Type B pancreatic cell (in vitro differentiated cells): ENCODE measurements at places on chromosomes 4 and X. TPM values are rescaled to one million over a fixed set of nuclear protein-coding genes. Genes with fewer than 3 reads are reported as not detected.

- H3K4me3 ChIP-seq: peak within 1 kb of the TSS; percentile 88
- peak within 1 kb of the TSS; percentile 48 for H3K27ac ChIP-seq
- H3K4me1 ChIP-seq: peaks cover 3% of the 10 kb centered on the region
- DNase-seq: peak; percentile 69
Measured at GRCh38 chr4:52750819-52751486, at the start of gene ERVMER34-1. Gene ERVMER34-1 (minus strand): TSS chr4:52751425. CDS start chr4:52745520, 5,905 bp downstream.

- DNase-seq: no peak
- H3K27me3 ChIP-seq: peaks cover 25% of the 10 kb centered on the region
- H3K27ac ChIP-seq: no peak overlapping the region
- no peaks in the 10 kb centered on the region for H3K4me1 ChIP-seq
Measured at GRCh38 chr4:4356106-4357041, 30.5 kb upstream of the NSG1 start.

- no peak for DNase-seq
- H3K27me3 ChIP-seq: no peaks in the 10 kb centered on the region
- no peak overlapping the region for H3K4me3 ChIP-seq
- peaks cover 28% of the 10 kb centered on the region for H3K36me3 ChIP-seq
Measured at GRCh38 chr4:139674875-139675550, 9.4 kb downstream of the MGST2 start.

- DNase-seq: no peak
- peaks cover 12% of the 10 kb centered on the region for H3K27me3 ChIP-seq
- peaks cover 22% of the 10 kb centered on the region for H3K4me1 ChIP-seq
- peak overlapping the region; percentile 31 for H3K4me3 ChIP-seq
- peaks cover 3% of the 10 kb centered on the region for H3K36me3 ChIP-seq
Measured at GRCh38 chr4:186029571-186030398, 39.2 kb upstream of the TLR3 start.

DNA sequence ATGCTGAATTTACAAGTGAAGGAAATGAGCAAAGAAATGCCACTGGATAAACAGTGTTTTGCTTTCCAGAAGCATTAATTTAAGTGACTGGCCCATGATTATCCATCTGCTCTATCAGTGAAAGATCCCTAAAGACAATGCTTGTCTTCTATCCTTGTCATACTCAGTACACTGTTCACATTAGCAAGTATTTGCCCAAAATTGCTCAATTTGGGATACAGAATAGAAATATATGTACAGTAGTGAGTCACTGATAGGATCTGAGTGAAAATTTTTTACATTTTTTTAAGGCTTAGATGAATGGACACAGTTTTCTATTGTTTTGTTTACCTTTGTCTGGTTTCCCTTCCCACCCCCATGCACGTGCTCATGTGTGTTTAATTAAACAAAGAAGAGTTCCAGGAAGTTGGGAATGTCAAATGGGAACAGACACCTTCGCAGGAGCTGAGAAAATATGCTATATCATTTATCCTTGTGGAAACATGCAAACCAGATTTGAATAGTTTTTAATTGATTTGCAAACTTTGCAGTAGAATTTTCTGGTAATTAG is 656.3 kb downstream of the RPA4 start:
- H3K27me3 ChIP-seq: no peaks in the 10 kb centered on the region
- no peaks in the 10 kb centered on the region for H3K36me3 ChIP-seq
- no peak overlapping the region for H3K27ac ChIP-seq
- DNase-seq: no peak
- H3K4me1 ChIP-seq: no peaks in the 10 kb centered on the region

DNA sequence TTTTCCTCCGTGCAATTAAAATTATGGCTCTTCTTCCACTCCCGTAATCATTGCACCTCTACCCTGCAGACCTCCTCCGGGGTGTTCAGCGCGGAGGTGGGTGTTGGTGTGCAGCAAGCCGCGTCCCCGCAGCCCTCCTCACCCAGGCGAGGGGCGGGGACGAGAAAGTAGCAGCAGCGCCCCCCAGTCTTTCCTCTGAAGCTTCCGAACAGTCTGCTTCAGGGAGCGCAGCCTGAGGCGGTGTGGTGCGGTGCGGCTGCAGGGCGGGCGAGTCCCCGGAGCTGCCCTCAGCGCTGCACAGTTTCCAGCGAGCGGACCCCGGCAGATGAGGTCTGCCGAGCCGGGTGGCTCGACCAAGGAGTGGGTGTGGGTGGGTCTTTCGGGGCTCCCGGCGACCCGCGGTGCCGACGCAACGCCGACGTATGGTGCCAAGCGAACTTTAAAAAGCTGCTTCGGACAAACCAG is at the start of gene FRAS1:
TSS of gene FRAS1 (plus strand) at position 189 of the 465 bp plus-strand sequence. CDS start 687 bp downstream, outside the sequence.
- H3K36me3 ChIP-seq: no peaks in the 10 kb centered on the region
- H3K27ac ChIP-seq: peak within 1 kb of the TSS; percentile 84
- DNase-seq: peak; percentile 80
- H3K27me3 ChIP-seq: peaks cover 5% of the 10 kb centered on the region

The PPEF2 gene
- total RNA-seq: not detected in 2 replicates

GRCh38 chrX:154012336-154012991 is 7.2 kb downstream of the IRAK1 start:
- peaks cover 5% of the 10 kb centered on the region for H3K36me3 ChIP-seq
- no peak for DNase-seq
- H3K4me1 ChIP-seq: no peaks in the 10 kb centered on the region
- no peaks in the 10 kb centered on the region for H3K27me3 ChIP-seq
- no peak overlapping the region for H3K27ac ChIP-seq

DNA sequence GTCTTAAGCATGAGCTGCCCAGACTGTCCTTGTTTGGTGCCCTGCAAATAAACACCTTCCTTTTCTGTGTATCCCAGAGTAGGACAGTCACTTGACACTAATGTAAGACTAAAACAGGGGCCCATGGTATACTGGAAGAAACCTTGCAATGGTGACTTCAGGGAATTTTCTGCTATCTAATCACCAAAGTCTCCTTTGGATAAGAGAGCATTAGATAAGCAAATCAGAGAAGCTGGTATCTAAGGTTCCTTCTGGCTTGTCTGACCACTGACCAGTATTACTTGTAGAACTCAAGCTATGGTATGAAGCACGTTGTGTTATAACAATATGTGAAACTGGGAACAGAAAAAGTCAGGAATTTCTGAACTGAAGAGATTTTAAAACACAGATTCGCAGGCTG is 173.9 kb downstream of the COL25A1 start:
- DNase-seq: no peak
- no peak overlapping the region for H3K4me3 ChIP-seq
- no peaks in the 10 kb centered on the region for H3K27me3 ChIP-seq
- no peak overlapping the region for H3K27ac ChIP-seq
- H3K36me3 ChIP-seq: no peaks in the 10 kb centered on the region

GRCh38 chr4:161097821-161098220 is 1066.0 kb downstream of the FSTL5 start:
- H3K4me1 ChIP-seq: no peaks in the 10 kb centered on the region
- H3K4me3 ChIP-seq: no peak overlapping the region
- H3K27me3 ChIP-seq: no peaks in the 10 kb centered on the region

GRCh38 chr4:119592830-119593229 is 35.8 kb downstream of the PDE5A start:
- H3K27me3 ChIP-seq: no peaks in the 10 kb centered on the region
- H3K36me3 ChIP-seq: peaks cover 33% of the 10 kb centered on the region
- DNase-seq: no peak
- H3K4me3 ChIP-seq: no peak overlapping the region
- H3K27ac ChIP-seq: no peak overlapping the region

- peak; percentile 72 for DNase-seq
- peaks cover 34% of the 10 kb centered on the region for H3K4me1 ChIP-seq
- H3K27me3 ChIP-seq: peaks cover 93% of the 10 kb centered on the region
- peak overlapping the region; percentile 78 for H3K27ac ChIP-seq
Measured at GRCh38 chr4:84496706-84497503, 2.2 kb downstream of the NKX6-1 start.

DNA sequence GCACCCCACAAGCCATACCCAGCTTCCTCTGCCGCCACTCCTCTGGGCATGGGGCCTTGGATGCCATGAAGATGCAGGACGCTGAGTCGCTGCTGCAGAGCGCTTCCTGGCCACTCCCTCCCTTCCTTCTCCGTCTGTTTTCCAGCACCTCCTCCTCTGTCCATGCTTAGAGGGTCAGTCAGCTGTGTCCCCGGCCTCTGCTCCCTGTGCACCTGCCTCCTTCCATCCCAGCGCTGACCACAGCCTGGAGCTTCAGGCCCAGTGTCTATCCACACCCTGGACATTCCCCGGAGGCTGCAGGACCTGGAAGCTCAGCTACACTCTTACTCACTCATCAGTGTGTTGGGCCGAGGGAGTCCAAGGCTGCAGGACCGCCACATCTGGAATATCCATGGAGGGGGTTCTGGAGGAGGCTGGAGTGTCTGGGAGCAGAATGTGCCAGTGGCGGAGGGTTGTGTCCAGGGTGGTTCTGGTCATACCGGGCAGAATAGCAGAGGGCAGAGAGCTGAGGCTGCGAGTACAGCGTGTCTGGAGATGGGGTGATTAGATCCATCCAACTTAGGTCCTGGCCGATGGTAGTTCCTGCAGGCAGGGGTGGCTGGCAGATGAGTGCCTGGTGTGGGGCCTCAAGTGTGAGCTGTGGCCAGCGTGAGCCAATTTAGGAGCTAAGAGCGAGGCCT is 58.6 kb upstream of the ADRA2C start:
- peaks cover 23% of the 10 kb centered on the region for H3K27me3 ChIP-seq
- H3K36me3 ChIP-seq: no peaks in the 10 kb centered on the region
- H3K4me3 ChIP-seq: peak overlapping the region; percentile 36
- H3K4me1 ChIP-seq: peaks cover 20% of the 10 kb centered on the region
- no peak for DNase-seq
- no peak overlapping the region for H3K27ac ChIP-seq

DNA sequence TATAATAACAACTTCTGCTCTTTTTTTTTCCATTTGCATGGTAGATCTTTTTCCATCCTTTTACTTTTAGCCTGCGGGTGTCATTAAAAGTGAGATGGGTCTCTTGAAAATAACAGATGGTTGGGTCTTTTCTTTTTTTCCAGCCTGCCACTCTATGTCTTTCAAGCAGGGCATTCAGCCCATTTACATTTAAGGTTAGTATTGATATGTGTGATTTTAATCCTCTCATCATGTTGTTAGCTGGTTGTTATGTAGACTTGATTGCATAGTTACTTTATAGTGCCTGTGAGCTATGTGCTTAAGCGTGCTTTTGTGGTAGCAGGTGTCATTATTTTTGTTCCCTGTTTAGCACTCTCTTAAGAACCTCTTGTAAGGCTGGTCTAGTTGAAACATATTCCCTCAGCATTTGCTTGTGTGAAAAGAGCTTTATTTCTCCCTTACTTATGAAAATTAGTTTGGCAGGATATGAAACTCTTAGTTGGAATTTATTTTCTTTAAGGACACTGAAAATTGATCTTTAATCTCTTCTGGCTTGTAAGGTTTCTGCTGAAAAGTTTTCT is 326.1 kb downstream of the SH3BGRL start:
- no peaks in the 10 kb centered on the region for H3K27me3 ChIP-seq
- no peaks in the 10 kb centered on the region for H3K4me1 ChIP-seq

DNA sequence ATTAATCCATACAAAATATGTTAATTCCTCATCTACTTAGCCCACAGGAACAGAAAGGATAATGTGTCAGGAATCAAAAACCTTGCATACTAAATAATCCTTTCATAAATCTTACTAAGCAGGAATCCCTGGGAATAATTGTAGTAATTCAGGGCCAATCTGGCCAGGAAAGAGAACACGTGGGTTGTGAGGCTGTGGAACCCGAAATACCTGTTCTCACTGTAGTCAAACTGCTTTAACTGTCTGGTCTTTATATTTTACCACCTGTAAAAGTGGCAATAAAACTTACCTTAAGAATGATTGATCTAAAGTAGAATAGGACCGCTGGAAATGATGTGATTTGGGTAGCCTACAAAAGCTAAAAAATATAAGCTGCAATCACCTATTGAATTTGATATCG is 1620.9 kb downstream of the STIM2 start:
- H3K27ac ChIP-seq: no peak overlapping the region
- no peaks in the 10 kb centered on the region for H3K36me3 ChIP-seq
- H3K27me3 ChIP-seq: no peaks in the 10 kb centered on the region
- DNase-seq: no peak
- H3K4me1 ChIP-seq: no peaks in the 10 kb centered on the region
- no peak overlapping the region for H3K4me3 ChIP-seq

DNA sequence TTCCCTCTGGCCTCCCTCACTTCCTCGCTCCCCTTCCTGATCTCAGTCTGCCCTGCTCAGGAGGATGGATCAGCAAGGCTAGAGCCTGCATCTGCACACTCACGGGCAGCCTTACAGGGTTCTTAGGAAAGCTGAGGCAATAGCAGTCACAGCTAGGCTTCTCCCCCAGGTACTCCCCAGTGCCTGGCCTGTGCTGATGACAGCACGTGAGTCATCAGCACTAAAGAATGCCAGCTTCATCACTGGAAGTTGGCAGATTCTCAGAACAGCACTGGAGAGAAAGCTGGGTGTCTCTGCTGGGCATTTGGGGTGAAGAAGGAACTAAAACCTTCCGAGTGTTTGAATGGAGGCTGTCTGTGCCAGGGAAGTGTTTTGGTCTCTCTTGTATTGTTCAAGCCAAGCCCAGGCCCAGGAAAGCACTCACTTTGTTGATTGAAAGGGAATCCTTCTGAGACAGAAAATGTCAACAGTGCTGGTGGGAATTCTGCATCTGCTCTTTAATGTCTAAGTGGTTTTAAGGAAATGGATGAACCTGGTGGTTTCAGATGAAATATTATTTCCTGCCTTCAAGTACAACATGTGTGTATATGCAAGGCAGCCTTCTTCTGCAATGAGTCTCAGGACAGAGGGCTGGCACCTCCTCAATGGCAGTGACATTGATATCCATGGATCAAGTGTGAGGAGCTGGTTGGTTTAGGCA is 73.0 kb upstream of the SCOC start:
- H3K4me3 ChIP-seq: no peak overlapping the region
- H3K36me3 ChIP-seq: no peaks in the 10 kb centered on the region
- no peaks in the 10 kb centered on the region for H3K27me3 ChIP-seq
- no peak overlapping the region for H3K27ac ChIP-seq
- H3K4me1 ChIP-seq: peaks cover 22% of the 10 kb centered on the region

The PHOX2B gene
- 0.36 and 1.7 TPM in 2 replicates for total RNA-seq

- H3K27me3 ChIP-seq: no peaks in the 10 kb centered on the region
- peaks cover 14% of the 10 kb centered on the region for H3K4me1 ChIP-seq
- peak overlapping the region; percentile 92 for H3K4me3 ChIP-seq
- DNase-seq: no peak
Measured at GRCh38 chrX:103919270-103919637, 43.2 kb upstream of the TMSB15B start.

The MAGEC1 gene
- not detected in 2 replicates for total RNA-seq

- DNase-seq: no peak
- no peaks in the 10 kb centered on the region for H3K36me3 ChIP-seq
Measured at GRCh38 chr4:17033768-17034181, 135.3 kb upstream of the LDB2 start.

The GPR82 gene
- not detected in 2 replicates for total RNA-seq

DNA sequence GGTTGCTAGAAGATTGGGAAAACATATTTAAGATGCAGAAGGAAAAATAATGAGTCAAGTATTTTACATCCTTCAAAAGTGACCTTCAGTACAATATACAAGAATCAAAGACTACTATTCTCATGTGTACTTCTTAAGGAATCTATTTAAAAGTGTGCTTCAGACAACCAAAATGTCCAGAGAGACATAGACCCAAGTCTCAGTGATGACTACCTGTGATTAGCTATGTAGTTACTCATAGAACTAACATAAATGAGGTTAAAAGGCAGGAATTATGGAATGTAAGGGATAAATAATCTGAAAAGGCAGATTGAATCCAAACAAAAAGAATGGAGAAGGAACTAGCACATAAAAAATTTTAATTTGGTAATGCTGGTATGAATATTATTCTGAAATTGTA is 634.7 kb upstream of the FAM241A start:
- no peak for DNase-seq
- H3K27ac ChIP-seq: no peak overlapping the region
- H3K4me1 ChIP-seq: no peaks in the 10 kb centered on the region
- no peaks in the 10 kb centered on the region for H3K27me3 ChIP-seq
- H3K36me3 ChIP-seq: no peaks in the 10 kb centered on the region

GRCh38 chr4:101348995-101349800 is 1.9 kb upstream of the PPP3CA start:
- no peak for DNase-seq
- H3K4me1 ChIP-seq: peaks cover 9% of the 10 kb centered on the region
- peaks cover 8% of the 10 kb centered on the region for H3K27me3 ChIP-seq
- peak overlapping the region; percentile 98 for H3K4me3 ChIP-seq
- H3K36me3 ChIP-seq: peaks cover 4% of the 10 kb centered on the region
